Lung (tissue), 17 donors: ENCODE measurements at places on chromosomes 2 and 18. TPM values are rescaled to one million over a fixed set of nuclear protein-coding genes. Genes with fewer than 3 reads are reported as not detected.

DNA sequence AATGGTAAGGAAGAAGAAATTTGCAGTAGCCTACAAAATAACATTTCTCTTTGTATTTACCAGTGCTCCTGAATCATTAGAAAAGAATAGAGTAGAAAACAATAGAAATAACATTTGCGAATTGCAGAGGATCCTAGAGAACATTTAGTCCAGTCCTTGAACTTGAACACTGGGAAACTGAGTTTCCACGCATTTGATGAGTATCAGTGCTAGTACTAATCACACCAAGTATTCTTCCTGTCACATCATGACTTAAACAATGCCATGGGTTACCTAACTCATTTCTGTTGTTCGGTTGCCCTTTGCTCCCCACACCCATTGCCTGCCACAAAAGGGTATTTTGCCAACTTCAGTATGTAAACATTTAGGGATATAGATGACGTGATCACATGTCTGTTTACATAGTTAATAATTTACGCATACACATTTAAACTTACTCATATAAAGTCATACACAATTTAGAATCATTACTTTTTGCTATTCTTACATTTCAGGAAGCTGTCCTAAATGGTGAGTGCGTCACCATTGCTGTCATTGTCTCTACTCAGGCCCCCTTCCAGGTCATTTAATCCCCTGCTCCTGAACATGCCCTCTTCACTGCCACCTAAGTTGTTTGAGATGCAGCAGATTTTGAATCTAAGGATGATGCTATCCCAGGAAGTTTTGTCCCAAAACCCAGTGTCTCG lies 42.3 kb downstream of the CRIM1 start:
- peaks cover 4% of the 10 kb centered on the region for H3K36me3 ChIP-seq
- H3K27me3 ChIP-seq = no peaks in the 10 kb centered on the region
- H3K4me1 ChIP-seq = peaks cover 20% of the 10 kb centered on the region
- H3K4me3 ChIP-seq = no peak overlapping the region

GRCh38 chr2:197827618-197828017 lies 23.2 kb downstream of the PLCL1 start:
- no peaks in the 10 kb centered on the region for H3K27me3 ChIP-seq
- H3K27ac ChIP-seq = no peak overlapping the region
- no peak for DNase-seq

DNA sequence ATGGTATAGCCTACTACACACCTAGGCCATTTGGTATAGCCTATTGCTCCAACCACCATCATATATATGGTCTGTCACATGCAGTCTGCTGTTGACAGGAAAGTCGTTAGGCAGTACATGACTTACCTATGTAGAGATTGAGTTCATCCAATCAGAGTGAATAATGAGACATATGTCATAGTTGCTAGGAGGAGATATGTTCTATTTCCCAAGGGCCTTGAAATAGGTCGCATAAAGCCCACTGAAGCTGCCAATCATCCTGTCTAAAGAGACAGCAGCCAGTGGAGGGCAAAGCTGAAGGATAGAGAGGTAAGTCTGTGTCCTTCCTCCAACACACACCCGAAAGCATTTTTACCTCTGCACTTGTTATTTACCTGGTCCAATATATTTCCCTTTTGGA lies 263.4 kb downstream of the PTPRM start:
- H3K27me3 ChIP-seq = no peaks in the 10 kb centered on the region
- no peak overlapping the region for H3K27ac ChIP-seq
- no peak overlapping the region for H3K4me3 ChIP-seq

DNA sequence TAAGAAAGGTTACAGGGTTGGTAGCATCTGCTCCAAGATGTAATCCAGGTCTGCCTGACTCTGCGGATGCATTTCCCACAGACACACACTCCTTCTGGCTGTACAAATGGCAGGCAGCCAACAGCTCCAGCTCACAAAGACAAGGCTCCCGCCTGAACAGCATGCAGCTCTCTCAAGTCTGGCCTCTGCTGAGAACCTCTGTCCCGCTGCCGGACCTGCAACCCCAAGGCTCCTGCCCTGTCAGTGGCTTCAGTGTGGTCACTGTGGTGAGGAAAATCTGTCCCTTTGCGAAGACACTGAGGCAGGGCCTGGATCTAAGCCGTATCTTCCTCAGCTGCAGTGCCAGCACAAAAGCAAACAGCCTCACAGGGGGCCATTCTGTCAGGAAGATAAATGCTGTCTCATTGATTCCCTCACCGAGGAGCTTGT lies 469.3 kb upstream of the MEX3C start:
- no peaks in the 10 kb centered on the region for H3K27me3 ChIP-seq
- no peak overlapping the region for H3K27ac ChIP-seq
- no peaks in the 10 kb centered on the region for H3K4me1 ChIP-seq
- no peaks in the 10 kb centered on the region for H3K36me3 ChIP-seq
- no peak overlapping the region for H3K4me3 ChIP-seq

DNA sequence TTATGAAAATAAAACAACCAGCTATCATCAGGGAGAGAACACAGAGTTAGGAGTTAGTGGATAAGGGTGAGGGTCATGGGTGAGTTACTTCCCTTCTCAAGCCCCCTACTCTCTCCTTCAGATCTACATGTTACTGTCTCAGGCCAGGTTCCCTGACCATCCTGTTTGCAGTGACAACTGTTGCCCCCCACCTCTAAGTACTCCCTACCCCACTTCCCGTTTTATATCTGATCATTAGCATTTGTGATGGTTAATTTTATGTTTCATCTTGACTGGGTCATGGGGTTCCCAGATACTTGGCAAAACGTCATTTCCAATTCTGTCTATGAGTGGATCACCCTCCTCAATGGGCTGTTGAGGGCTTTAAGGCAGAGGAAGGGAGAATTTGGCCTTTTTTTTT lies 32.8 kb upstream of the ATP8B1 start:
- no peaks in the 10 kb centered on the region for H3K27me3 ChIP-seq
- H3K4me3 ChIP-seq = no peak overlapping the region
- DNase-seq = no peak
- H3K4me1 ChIP-seq = no peaks in the 10 kb centered on the region
- H3K36me3 ChIP-seq = no peaks in the 10 kb centered on the region

GRCh38 chr2:54482715-54483114 lies 26.6 kb downstream of the SPTBN1 start:
- H3K4me3 ChIP-seq = no peak overlapping the region
- no peaks in the 10 kb centered on the region for H3K27me3 ChIP-seq
- H3K4me1 ChIP-seq = peaks cover 23% of the 10 kb centered on the region

GRCh38 chr18:60228609-60229595 lies 143.7 kb downstream of the MC4R start:
- peak; percentile 94 for DNase-seq
- no peaks in the 10 kb centered on the region for H3K4me1 ChIP-seq
- no peaks in the 10 kb centered on the region for H3K27me3 ChIP-seq
- no peak overlapping the region for H3K27ac ChIP-seq
- H3K4me3 ChIP-seq = no peak overlapping the region

- no peaks in the 10 kb centered on the region for H3K36me3 ChIP-seq
- H3K27ac ChIP-seq = no peak overlapping the region
- no peak overlapping the region for H3K4me3 ChIP-seq
- no peaks in the 10 kb centered on the region for H3K4me1 ChIP-seq
Measured at GRCh38 chr2:2083113-2083758, 247.8 kb downstream of the MYT1L start.

GRCh38 chr2:187435756-187436155 lies 12.3 kb downstream of the CALCRL start:
- no peaks in the 10 kb centered on the region for H3K27me3 ChIP-seq
- no peak overlapping the region for H3K27ac ChIP-seq
- no peak overlapping the region for H3K4me3 ChIP-seq
- no peak for DNase-seq
- H3K4me1 ChIP-seq = no peaks in the 10 kb centered on the region

- no peak overlapping the region for H3K4me3 ChIP-seq
- H3K4me1 ChIP-seq = no peaks in the 10 kb centered on the region
- no peaks in the 10 kb centered on the region for H3K36me3 ChIP-seq
- DNase-seq = no peak
- H3K27ac ChIP-seq = no peak overlapping the region
- H3K27me3 ChIP-seq = no peaks in the 10 kb centered on the region
Measured at GRCh38 chr2:149926149-149926548, 338.6 kb upstream of the MMADHC start.

GRCh38 chr18:60117321-60117720 lies 217.5 kb downstream of the PMAIP1 start:
- DNase-seq = no peak
- H3K4me3 ChIP-seq = no peak overlapping the region
- H3K27me3 ChIP-seq = no peaks in the 10 kb centered on the region
- H3K27ac ChIP-seq = no peak overlapping the region

DNA sequence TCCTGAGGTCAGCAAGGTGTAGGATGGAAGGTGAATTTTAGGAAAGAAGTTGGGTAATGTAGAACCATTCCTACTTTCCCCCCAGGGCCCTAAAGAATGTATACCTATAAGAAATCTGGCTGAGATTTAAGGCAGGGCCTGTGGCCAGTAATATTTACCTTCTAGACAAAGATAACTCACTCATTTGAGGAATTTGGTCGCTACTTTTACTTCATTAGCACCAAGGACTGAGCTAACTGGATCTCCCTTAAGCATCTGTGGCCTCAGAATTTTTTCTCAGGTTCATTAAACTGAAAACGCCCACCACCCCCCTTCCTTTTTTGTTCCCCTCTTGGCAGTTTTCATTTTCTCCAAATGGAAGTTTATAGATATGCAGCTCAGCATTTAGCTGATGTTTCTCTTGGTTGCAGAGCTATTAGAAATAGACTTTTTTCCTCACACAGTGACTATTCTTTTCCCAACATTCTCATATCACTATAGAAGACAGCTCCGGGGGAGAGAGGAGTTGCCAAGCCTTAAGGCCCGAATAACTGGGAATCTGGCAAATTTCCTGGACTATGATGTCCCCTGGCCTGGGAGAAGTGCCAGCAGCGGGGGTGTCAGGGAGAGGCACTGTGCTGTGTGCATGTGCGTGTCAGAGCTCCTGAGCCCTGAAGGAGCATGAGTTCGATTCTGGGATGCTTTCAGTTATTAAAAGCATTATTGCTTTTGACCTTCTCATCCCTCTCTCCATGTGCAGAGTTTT lies 310.9 kb downstream of the PRKCE start:
- peaks cover 66% of the 10 kb centered on the region for H3K4me1 ChIP-seq
- H3K27ac ChIP-seq = peak overlapping the region; percentile 10
- peak; percentile 96 for DNase-seq
- H3K27me3 ChIP-seq = no peaks in the 10 kb centered on the region
- no peaks in the 10 kb centered on the region for H3K36me3 ChIP-seq
- H3K4me3 ChIP-seq = no peak overlapping the region

- no peaks in the 10 kb centered on the region for H3K27me3 ChIP-seq
- no peak overlapping the region for H3K27ac ChIP-seq
- DNase-seq = no peak
- H3K4me1 ChIP-seq = no peaks in the 10 kb centered on the region
- no peak overlapping the region for H3K4me3 ChIP-seq
Measured at GRCh38 chr2:194155431-194155830, 1501.6 kb upstream of the SLC39A10 start.

DNA sequence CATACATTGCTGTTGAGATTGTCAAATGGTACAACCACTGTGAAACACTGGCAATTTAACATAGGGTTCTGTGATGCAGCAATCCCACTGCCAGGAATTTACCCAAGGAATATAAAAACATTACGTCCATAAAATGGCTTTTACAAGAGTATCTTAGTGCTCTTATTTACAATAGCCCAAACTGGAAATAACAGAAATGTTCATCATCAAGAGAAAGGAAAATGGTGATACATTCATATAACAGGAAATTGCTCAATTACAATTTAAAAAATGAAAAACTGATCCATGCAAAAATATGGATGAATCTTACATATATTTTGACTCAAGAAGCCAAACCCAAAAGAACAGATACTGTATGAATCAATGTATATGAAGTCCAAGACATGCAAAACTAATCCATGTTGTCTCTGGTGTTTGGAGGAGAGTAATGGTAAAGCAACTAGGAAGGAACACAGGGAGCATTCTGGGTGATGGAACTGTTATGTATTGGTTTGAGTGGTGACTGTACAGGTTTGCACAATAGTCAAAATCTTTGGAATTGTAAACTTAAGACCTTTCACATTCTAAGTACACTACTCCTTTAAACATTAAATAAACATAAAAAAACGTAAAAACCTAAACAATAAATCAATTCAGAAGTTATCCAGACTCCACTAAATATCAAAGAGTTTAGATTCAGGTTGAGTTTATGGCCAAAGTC lies 104.8 kb upstream of the WDR75 start:
- H3K36me3 ChIP-seq = no peaks in the 10 kb centered on the region
- no peak for DNase-seq
- no peak overlapping the region for H3K4me3 ChIP-seq
- H3K27me3 ChIP-seq = no peaks in the 10 kb centered on the region
- no peaks in the 10 kb centered on the region for H3K4me1 ChIP-seq

GRCh38 chr2:230873661-230874401 lies 9.1 kb downstream of the ITM2C start:
- no peak for DNase-seq
- no peaks in the 10 kb centered on the region for H3K27me3 ChIP-seq
- no peaks in the 10 kb centered on the region for H3K36me3 ChIP-seq
- H3K27ac ChIP-seq = no peak overlapping the region
- H3K4me3 ChIP-seq = no peak overlapping the region
- no peaks in the 10 kb centered on the region for H3K4me1 ChIP-seq

GRCh38 chr18:677951-678381 lies 20.5 kb downstream of the TYMS start:
- no peak overlapping the region for H3K27ac ChIP-seq
- H3K36me3 ChIP-seq = peaks cover 19% of the 10 kb centered on the region
- no peaks in the 10 kb centered on the region for H3K4me1 ChIP-seq
- H3K4me3 ChIP-seq = no peak overlapping the region
- no peak for DNase-seq

DNA sequence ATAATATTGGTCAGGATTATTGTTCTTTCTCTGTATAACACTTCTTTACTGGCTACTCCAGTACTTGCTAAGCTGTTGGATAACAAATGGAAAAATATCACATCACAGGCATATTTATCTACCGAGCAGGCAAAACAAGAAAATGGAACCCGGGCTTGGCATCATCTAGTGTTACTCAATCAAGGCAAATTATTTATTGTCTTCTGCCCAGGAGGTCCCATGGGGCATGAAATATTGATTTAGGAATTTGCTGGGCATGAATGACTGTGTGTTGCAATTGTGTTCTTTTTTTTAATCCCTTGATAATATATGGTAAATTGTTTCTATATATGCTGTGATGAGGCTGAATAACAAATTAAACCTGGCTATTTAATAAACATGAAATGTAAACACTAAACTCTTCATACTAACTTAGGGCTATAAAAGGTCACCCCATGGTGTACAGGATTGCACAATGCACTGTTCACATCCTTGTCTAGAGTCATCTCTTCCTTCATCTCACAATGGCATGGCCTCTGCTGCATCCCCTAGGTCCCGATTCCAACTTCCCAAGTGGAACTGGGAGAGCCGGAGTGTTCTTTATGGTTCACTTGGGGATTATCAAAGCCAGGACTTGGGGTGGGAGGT lies 2.2 kb upstream of the PARD3B start:
- DNase-seq = no peak
- H3K4me1 ChIP-seq = peaks cover 11% of the 10 kb centered on the region
- H3K27ac ChIP-seq = no peak overlapping the region
- H3K36me3 ChIP-seq = no peaks in the 10 kb centered on the region
- no peak overlapping the region for H3K4me3 ChIP-seq

PJVK gene
- 5.7 TPM for polyA plus RNA-seq

PTPN2 gene
- 77.6 TPM for polyA plus RNA-seq

STAT4 gene
- polyA plus RNA-seq = 2.5 TPM

GYPC gene
- 170 TPM for polyA plus RNA-seq
